Posterior cingulate gyrus (tissue), 11 donors: ENCODE measurements at places on chromosomes 2 and 18.

GRCh38 chr2:72895759-72896281 lies 8.6 kb downstream of the SPR start:
- no peak for DNase-seq

DNA sequence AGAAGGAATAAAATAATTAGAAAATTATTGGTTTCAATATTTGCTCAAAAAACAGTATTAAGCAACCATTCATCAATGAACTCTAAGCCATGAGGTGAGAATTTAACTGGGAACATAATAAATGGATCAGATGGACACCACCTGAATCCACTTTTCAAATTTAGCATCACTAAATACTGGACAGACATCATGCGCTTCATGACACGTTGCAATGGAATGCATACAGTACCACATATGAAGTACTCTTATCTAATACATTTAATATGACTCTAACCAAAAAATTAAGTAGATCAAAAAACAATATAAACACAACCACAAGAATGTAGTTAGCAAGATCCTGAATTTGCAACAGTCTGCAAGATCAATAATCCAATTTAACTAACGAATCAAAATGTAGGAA lies 76.6 kb downstream of the COBLL1 start:
- no peak for DNase-seq

- no peak for DNase-seq
Observed at GRCh38 chr2:67997903-67998302, 64.9 kb downstream of the C1D start.

GRCh38 chr2:61469424-61470121 lies 1.3 kb downstream of the USP34 start:
- DNase-seq: no peak

DNA sequence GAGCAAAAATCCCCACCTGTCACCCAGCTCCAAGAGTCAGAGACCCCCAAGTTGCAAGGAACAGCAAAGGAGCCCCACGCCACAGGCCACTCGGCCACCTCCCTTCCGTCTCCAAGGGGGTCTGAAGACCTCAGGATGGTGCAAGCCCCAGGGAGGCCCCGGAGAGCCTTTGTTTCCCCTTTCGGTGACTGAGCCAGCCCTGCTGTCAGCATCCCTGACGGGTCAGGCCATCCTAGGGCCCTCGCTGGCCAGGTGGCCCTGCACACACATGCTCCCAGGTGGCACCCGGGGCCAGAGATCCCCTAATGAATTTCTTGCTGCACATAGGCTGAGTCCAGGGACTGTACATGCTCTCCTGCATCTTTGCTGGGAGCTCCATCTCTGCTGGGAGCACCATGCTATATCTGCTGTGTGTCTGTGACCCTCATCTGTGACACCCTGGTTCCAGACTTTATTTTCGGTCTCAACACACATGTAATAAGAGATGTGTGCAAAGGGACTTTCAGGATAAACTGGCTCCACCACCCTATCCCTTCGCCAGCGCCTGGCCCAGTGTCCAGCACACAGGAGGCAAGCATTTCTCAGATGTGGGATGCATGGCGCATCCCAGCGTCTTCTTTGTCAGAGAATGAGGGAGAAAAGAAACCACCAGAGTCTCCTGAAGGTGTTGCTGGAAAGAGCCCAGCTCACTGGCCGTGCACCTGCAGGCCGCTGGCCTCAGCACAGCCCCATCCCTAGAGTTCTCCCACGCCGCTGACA lies 27.4 kb downstream of the ADI1 start:
- no peak for DNase-seq

- no peak for DNase-seq
Observed at GRCh38 chr2:196657333-196657732, 17.8 kb downstream of the CCDC150 start.

DNA sequence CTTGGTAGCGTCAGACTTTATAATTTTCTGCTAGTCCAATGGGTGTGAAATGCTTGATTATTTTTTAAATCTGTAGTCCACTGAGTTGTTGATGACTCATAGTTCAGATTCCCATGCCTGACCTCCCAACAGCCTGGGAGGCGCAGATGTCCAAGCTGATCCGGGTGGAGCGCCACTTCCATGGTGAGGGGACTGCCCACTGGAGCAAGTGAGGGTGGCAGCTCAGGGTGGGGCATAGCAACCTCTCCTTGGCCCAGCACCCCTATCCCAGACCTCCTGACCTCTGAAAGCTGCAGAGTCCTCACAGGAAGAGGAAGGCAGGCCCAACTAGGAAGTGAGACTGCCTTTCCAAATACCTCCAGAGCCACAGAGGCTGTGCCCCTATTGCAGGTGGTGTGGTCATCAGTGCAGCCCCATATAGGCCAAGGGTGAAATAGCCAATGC lies 4.4 kb downstream of the MAL start:
- no peak for DNase-seq

- DNase-seq: no peak
Observed at GRCh38 chr2:118148809-118149208, 60.5 kb downstream of the INSIG2 start.

GRCh38 chr2:202035089-202035940 lies 1.7 kb downstream of the FZD7 start:
- no peak for DNase-seq

DNA sequence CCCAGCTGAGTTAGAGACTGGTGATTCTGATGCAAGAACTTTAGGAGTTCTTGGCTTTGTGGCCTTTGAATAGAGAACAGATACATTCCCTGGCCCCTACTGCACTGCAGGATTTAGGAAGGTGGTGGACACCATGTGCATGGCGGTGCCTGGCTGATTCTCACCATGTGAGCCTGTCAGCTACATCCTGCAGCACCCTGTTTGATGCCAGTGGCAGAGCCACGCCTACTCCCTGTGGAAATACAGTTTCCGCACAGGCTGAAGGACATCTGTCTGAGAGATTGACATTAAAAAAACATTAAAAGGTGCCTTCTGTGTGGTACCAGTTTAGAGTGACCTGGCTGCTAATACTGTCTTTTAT lies 50.0 kb downstream of the KCNE4 start:
- no peak for DNase-seq

DNA sequence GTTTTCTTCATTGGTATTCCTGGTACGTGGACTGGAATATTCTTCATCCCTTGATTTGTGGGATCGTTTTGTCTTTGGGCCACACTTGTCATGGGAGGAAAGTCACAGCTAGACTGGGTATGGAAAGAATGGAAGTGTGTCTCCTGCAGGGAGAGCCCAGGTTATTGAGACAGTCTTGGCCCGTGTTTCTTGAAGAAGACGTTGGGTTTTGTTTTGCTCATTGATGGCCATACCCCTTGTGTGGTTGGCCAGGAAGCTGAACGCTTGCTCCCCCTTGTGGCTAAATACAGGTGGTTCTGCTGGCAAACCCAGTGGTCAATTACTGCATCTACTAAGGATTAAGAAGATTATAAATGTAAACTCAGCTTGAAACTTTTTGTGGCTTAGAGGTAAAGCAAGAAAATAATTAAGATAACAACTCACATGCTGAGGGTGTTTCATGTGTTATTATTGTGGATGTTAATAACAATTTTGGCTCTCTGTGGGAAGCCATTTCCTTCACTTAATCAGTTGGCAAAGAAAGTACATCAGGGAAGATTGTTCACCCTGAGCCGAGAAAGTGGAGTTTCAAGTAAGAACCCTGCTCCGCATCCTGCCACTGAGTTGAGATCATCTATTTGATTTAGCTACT lies 91.8 kb downstream of the NEDD4L start:
- DNase-seq: peak; percentile 31
